Fibroblast of skin of right biceps (primary cell): ENCODE measurements at places on chromosomes 12 and 14.
A peak's percentile ranks its signal among the peaks of the same experiment; 100 is the strongest.

- DNase-seq, result peak; percentile 41
Observed at GRCh38 chr14:100140452-100141078, 18.9 kb downstream of the DEGS2 start.

DNA sequence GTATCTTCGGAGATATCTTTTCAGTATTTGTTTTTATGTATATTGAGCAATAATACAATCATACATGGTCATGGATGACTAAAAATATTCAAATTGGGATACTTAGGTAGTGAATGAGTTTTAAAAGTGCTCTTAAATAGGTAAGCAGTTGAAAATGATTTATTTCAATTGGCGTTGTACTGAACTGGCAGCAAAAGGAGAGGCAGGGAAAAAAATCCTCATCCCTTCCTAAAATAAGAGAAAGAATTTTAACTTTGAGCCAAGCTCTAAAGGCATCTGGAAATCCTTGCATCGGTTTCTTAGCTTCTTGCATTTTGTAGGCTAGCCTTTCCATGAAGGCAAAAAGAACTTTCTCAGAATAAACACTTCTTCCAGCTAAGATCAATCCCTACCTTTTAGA lies 125.2 kb downstream of the MGST1 start:
- no peak for DNase-seq

- no peak for DNase-seq
Observed at GRCh38 chr14:103737432-103738045, 21.9 kb downstream of the ZFYVE21 start.

- DNase-seq, result peak; percentile 58
Observed at GRCh38 chr12:2387103-2387834, 334.5 kb downstream of the CACNA1C start.

DNA sequence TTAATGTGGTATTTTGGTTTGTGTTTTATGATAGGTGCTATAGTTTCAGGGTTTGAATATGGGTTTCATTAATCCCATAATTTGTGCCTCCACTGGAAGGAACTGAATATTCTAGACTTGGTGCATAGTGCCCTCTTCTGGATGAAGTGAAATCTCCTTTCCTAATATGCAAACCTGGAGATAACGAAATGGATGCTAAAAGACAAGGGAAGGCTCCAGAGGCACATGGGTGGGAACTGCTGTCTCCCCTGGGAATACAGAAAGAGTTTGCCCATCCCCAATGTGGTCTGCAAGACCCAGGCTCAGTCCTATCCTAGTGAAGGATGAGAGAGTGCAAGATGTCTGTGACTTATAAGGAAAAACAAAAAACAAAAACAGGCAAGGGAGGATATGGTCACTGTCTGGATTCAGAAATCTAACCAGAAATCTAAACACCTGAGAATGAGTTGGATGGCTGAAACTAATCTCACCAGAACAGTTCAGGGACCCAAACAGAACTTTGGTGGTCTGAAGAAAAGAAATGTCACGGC lies 142.3 kb upstream of the TMPO start:
- DNase-seq, result peak; percentile 56

- peak; percentile 94 for DNase-seq
Observed at GRCh38 chr12:85016413-85016812, 19.7 kb downstream of the TSPAN19 start.

DNA sequence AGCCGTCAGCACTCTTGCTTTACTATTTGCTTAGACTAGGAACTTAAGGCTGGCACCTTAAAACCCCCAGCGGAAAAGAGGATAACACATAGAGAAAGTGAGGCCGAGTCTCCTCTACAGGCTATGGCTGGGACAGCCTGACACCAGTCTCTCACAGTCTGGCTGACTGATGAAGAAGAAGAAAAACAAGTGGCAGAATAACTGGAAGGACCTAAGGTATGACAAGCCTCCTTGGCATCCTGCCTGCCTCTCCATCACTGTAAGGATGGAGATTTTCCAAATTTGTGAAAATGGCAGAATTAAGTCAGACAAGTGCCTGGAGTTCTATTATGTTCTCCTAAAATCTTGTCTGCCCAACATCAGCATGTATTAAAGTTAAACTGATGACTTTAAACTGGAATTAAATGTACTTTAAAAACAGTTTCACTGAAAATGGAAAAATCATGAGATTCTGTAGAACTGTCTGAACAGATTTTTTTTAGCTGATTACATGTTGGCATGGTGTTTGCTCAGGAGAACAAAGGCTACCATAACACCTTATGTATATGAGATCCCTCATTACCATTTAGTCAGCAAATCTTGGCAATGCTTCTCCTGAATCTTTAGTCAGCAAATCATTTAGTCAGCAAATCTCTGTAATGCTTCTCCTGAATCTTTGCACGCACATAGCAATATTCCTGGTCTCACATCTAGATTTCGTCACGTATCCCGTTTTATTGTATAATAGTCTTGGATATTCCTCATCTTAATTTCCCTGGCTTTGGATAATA lies 140.3 kb upstream of the AEBP2 start:
- peak; percentile 10 for DNase-seq

GRCh38 chr12:11581179-11581755 lies 68.2 kb upstream of the ETV6 start:
- peak; percentile 73 for DNase-seq

GRCh38 chr12:103505371-103506236 lies 9.8 kb upstream of the C12orf42 start:
- DNase-seq, result no peak

DNA sequence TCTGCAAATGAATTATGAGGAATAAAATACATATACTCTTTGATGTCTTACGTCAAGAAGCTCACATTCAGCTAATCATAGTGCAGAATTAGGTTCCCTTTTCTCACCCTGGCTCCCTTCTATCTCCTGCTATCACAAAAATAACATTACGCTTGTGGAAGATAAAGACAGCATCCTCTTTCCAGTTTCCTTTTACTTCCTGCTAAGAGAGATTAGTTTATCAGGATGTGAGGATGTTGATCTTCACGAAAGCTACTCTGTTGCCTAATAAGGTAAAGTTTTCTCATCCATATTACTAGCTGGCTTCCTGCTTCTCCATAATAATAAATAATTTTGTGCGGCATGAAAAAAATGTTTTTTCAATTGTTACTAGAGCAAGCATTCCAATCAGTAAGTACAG lies 217.7 kb upstream of the DCN start:
- DNase-seq, result no peak
